ENCODE measurements at places on chromosomes 2 and 18.

- DNase-seq, result no peak
Observed at GRCh38 chr2:3269425-3270094, 108.1 kb downstream of the EIPR1 start.

DNA sequence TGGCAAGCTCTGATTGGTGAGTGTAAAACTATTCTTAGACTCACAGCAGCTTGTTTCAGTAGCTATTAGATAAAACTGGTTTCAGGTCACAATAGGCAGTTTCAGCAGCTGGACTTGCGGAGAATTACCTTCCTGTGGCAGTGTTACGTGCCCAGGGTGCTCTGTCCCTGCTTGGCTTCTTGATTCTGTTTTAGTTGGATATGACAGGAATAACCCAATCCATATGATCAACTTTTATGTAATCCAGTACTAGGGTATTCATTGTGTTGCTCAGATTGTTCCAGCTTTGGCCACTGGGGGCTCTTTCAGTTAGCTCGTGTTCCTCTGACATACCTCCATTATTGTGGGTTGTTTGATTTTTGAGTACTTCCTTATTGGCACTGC is 43.1 kb downstream of the INPP4A start:
- DNase-seq, result peak; percentile 51

DNA sequence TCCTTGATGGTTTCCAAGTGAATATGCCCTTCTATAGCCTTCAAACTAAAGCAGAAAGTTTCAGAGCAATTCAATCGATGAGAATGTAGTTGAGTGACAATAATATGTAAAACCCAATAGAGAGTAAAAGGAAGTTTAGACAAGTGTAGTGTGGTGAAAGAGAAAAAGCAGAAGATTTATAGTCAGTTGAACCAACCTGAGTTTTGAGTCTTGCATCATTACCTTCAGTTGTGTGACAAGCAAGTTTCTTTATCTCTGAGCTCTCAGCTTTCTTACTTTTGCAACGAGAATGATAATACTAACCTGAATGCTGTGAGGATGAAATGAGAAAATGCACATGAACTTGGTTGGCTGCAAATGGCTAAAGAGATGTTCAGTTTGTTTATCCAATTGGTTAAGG is 40.6 kb upstream of the TMEM247 start:
- DNase-seq, result no peak

DNA sequence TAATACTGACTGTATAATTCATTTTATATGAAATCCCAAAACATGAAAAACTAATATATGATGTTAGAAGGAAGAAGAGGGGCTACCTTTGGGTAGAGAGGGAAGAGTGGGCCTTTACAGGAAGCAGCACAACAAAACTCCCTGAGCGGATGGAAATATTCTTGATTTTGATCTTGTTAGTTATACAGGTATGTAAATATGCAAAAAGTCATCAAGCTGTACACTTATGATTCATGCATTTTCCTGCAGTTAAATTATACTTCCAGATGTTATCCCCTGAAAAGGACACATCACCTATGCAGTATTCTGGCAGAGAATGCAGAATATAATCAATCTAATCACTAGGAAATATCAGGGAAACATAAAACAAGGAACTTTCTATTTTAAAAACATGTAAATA is 249.4 kb upstream of the MGAT5 start:
- no peak for DNase-seq

- no peak for DNase-seq
Observed at GRCh38 chr2:112048236-112048592, 6.9 kb upstream of the TMEM87B start.

DNA sequence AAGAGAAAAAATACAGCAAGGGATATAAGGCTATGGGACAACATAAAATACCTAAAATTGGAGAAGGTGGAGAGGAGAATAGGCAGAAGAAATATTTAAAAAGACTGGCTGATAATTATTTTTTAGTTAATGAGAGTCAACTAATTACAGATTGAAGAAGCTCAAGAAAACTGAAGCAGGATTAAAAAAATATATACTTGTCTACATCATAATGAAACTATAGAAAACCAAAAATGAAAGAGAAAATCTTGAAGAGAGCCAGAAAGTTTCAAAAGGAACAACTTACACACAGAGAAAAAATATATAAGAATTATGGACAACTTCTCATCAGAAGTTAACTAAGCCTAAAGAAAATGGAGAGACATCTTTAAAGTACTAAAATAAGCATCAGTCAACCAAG is 62.9 kb upstream of the APCDD1 start:
- DNase-seq, result no peak

GRCh38 chr2:40363231-40363630 is 88.7 kb downstream of the SLC8A1 start:
- DNase-seq, result no peak

- DNase-seq, result no peak
Observed at GRCh38 chr18:21083017-21083416, 28.6 kb downstream of the ROCK1 start.

DNA sequence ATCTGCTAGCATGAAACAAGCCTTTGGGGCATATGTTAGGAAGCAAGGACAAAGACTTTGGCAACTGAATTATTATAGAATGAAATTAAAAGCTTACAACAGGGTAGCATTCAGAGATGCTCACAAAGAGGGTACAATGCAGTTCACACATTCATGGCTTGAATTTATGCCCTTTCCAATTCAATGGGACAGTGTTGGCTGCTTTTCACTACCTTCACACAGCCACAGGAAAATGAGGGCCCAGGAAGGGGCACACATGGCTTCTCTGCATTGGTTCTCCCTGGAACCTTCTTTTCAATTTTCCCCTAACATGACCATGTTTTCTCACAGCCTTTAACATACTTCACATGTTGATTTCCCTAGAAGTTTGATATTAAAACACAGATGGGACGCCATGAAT is 978.1 kb downstream of the TMEM182 start:
- no peak for DNase-seq

DNA sequence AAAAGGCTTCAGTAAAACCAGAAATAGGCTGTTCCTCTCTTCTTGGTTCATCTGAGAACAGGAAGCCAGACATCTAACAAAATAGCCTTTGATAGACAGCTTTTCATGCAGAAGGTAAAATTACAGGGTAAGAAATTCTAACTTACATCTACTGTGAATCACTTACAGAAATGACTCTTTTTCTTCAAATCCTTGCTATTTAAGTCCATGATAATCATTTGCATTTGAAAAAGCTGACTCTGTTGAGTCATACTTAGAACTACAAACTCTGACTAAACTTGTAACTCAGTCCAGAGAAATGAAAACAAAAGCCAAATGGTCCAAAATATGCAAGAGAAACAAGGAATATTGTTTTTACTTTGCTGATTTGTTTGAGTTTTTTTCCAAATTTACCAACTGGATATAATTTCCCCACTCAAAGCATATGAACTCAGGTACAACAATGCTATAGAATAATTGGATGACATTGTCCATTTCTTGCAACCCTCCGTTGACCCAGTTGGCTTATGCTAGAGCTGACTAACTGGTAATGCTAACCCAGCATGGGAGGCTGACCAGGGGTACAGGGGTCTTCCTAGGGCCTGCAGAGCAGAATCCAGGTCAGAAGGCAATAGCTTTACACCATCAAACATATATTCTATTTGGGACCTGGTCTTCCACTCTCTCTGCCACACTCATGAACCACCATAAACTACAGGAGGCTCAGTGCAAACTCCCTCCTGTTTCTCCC is 18.8 kb upstream of the MREG start:
- no peak for DNase-seq

- no peak for DNase-seq
Observed at GRCh38 chr18:8813611-8814010, 108.3 kb downstream of the MTCL1 start.

- no peak for DNase-seq
Observed at GRCh38 chr2:9812945-9813311, 30.3 kb upstream of the TAF1B start.

DNA sequence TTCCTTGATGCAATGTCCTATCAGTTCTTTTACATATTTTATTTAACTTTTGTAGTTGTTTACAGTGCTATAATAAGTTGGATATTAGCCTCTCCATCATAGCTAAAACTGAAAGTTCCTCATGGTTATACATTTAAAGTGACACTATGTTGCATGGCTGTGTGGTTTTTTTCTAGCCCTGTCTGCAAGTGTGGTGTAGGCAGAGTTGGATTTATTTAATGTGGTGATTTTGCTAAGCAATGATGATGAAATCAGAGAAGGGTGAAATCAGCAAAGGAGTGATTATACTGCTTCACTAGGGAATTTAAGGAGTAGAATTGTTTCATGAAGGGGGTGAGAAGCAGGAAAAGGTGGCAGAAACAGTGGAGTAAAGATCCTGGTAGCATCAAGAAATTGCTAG is 18.3 kb upstream of the ENOSF1 start:
- no peak for DNase-seq

- no peak for DNase-seq
Observed at GRCh38 chr2:210268281-210268680, 43.0 kb upstream of the ACADL start.

DNA sequence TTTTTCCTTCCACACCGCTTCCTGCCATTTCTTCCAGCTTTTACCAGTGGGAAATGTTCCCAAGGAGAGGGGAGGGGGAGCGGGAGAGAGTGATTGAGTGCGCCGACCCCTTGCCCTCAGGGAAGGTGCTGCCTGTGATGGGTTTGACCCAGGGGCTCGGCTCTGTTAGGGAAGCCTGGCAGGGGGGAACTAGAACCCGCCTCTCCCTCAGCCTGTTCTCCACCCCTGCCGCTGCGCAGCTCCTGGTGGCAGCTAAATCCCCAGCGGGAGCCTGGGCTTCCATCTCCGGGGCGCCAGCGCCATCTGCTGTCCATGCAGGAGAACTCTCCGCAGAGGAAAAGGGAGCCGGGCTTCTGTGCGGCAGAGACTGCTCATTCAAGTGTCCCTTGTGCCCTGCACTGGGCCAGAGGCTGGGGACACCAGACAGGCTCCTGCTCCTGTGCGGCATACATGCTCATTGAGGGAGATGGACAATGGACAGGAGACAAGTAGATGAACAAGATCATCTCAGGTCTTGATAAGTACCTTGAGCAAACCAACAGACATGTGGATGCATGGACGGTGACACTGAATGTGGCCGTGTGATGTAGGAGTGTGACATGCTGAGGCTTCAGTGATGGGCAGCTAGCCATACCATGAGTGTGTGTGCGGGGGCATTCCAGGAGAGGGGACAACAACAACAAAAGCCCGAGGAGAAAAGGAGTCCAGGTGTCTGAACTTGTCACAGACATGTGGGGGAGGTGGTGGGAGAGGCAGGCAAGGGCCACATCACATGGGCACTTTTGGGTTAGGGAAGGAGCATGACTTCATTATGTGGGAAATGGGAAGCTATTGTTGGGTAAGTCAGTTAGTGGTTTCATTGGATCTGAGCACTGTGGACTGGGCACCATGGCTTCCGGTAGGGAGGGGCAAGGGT is 13.3 kb downstream of the CHPF start:
- peak; percentile 82 for DNase-seq

DNA sequence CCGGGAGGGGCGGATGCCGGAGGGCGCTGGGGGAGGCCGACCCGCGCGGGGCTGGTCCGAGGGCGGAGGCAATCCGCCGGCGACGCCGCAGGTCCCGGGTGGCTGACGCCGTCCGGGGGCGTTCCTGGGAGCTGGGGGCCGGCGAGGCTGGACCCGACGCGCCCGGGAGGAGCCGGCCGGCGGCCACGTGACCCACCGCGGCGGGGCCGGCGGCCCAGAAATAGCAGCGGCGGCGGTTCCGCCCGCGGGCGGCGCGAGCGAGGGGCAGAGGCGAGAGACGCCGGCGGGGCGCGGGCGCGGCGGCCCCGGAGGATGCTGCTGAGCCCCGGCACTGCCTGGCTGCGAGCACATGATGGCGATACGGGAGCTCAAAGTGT is at the start of gene RAB31:
Gene RAB31 (plus strand): TSS at position 245 of the 377 bp plus-strand sequence. CDS start 105 bp downstream, at position 350.
- no peak for DNase-seq

DNA sequence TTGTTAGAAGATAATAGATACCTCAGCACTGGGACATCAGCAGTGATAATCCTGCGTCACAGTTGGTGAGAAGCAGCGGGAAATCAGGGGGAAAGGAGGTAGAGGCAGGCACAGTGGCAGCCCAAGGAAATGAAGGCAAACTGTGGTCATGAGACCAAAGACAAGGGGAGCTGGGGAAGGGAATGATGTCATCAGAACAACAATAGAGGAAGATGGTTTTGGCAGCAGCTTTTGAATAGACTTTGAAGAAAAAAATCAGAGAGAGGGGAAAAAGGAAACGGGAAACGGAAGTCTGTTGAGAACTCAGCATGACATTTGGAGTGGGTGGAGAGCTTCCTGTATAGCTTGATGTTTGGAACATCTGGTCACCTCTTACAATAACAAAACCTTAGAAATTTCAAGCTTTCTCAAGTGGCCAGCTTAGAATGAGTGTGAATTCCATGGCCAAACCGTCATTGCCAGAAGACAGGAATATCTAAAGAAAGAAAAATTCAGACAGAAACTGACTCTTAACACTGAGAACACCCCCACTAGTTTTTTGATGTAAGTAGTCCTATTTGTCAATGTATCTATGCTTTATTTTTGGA is 18.4 kb upstream of the YES1 start:
- DNase-seq, result no peak

GRCh38 chr2:44947028-44947375 is 5.5 kb downstream of the SIX3 start:
- DNase-seq, result no peak
